ENCODE measurements at places on chromosomes 7 and 10.

- no peak for DNase-seq
Observed at GRCh38 chr7:46145412-46145811, 224.3 kb upstream of the IGFBP3 start.

DNA sequence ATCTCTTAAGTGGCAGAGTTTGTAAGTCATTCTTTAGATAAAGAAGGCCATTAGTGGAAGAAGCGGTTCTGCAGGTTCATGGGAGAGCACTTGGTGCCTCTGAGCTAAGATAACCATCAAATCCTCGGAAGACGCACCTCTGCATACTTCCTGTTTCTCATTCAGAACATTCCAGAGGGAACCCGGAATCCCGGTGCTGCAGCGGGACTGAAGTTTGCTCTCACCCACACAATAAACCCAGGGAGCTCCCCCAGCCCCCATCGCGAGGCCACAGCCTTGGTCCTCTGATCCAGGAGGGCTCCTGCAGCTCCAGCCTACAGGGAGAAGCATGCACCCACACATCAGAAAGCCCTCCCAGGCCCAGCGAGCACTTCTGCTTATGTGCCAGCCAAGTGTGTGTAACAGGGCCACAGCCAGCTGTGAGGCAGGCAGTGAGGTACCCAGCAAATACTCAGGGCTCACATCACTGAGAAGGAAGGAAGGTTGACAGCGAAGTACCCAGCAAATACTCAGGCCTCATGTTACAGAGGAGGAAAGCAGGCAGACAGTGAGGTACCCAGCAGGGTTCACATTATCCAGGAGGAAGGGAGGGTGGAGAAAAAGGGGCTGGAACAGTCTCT is 142.4 kb downstream of the DIP2C start:
- DNase-seq = no peak

GRCh38 chr10:4984223-4984622 is 19.4 kb downstream of the AKR1C2 start:
- peak; percentile 48 for DNase-seq

GRCh38 chr7:136687693-136688322 is 180.6 kb upstream of the CHRM2 start:
- no peak for DNase-seq

GRCh38 chr7:19113855-19114550 is 3.4 kb downstream of the TWIST1 start:
- DNase-seq = no peak

DNA sequence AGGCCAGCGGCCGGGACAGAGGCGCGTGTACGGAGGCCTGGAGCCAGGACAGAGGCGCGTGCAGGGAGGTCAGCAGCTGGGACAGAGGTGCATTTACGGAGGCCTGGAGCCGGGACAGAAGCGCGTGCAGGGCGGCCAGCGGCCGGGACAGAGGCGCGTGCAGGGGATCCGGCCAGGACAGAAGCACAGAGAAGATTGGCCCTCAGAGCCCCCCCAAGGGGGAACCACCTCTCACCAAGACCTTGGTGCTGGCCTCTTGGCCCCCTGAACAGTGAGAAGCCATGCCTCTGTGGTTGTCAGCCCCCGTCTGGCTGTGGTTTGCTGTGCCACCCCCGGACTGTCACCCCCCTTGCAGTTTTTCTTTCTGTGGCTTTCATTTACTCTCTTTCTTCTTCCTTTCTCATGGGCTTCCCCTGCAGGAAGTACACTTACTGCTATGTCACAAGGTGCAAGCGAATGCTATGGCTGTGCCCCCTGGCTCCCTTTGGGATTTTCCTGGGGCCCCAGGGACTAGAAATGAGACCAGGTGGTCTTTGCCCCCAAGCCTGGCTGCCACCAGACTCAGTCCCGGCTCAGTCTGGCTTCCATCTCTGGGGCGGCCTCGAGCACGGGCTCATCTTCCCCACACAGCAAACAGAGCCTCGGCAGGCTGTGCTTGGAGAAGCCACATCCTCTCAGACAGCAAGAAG is 41.1 kb downstream of the INSIG1 start:
- DNase-seq = no peak

GRCh38 chr10:78491812-78492211 is 458.1 kb downstream of the RPS24 start:
- DNase-seq = no peak

- no peak for DNase-seq
Observed at GRCh38 chr10:69242852-69243212, 22.7 kb downstream of the HKDC1 start.

GRCh38 chr10:77197544-77197943 is 440.1 kb downstream of the KCNMA1 start:
- DNase-seq = no peak

DNA sequence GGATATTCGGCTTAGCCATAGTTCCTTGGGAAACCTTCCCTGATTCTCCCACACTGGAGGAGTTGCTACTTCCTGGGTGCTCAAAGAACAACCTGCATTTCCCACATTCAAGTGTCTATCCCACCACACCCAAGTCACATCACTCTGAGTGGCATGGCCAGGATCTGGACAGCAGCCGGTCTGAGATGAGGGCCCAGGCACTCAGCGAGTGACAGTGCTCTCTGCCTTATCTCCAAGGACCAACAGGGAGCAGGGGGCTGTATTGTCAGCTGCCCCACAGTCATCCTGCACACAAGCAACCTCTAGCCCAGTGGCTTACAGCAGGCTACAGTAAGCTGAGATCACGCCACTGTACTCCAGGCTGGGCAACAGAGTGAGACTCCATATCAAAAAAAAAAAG is 16.1 kb upstream of the SLC18A3 start:
- no peak for DNase-seq

DNA sequence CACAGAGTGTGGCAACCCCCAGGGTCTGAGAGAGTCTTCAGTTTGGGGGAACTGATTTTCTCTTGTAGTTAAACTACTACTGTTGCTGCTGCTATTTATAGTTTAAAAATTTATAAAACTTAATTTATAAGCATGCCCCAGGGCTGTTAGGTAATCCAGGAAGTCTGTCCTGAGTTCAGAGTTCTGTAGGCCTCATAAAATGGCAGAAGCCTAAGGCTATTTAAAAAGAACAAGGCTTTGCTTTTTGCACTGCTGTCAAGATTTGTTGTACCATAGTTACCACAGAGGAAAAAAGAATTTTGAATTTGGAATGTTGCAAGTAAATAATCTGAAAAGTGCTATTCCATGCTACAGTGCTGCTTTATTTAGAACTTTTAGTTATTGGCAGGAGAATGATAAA is 66.1 kb downstream of the AGK start:
- no peak for DNase-seq

- DNase-seq = no peak
Observed at GRCh38 chr7:157444011-157444842, 107.4 kb downstream of the DNAJB6 start.

- DNase-seq = no peak
Observed at GRCh38 chr7:104135760-104136558, 71.9 kb downstream of the ORC5 start.

DNA sequence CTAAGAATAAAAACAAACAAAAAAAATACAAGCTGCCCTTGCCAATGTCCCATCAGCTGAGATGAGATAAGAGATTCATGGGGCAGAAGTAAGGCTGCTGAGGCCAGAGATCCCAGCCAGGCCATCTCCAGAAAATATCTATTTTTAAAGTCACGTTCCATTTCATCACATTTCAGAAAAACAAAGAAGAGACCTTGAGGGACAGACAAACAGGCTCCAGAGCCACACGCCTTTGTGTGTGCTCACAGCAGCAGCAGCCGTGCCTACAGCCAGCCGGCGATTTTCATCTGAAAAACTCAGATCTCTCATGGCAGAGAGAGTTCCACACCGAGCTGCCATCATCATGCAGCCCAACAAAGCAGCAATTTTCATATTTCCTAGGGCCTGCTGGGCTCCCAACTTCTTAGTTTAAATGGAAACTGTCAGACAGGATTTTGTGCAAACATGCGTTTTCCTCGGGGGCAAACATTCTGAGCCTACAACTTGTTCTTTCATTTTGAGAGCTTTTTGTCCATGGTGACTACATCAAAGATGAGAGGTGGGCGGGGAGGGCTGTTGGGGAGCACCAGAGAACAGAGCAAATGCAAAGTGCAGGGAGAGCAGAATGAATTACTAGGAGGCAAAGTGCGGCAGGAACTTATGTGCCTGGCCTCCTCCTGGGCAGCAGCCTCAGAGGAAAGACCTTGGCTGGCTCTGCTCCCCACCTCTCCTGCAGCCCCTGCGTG is 38.8 kb downstream of the DLG5 start:
- no peak for DNase-seq

DNA sequence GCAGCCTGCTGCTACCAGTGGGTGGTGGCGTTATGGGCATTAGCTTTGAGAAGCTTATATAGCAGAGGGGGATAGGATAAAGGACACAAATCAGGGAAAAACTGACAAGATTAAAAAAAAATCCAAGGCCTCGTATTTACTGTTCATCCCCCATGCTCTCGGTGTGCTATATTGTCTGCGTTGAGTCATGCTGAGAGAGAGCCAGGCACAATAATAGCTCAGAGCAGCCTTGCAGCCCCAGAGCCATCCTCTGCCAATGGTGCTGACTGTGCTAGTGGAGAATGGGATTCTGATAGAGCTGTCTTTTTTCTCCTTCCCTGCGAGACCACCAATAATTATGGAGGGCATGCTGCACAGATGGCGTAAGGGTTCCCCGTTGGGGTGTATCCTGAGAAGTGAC is 51.7 kb upstream of the FZD1 start:
- DNase-seq = no peak

GRCh38 chr7:37784015-37784414 is 64.4 kb upstream of the NME8 start:
- no peak for DNase-seq

DNA sequence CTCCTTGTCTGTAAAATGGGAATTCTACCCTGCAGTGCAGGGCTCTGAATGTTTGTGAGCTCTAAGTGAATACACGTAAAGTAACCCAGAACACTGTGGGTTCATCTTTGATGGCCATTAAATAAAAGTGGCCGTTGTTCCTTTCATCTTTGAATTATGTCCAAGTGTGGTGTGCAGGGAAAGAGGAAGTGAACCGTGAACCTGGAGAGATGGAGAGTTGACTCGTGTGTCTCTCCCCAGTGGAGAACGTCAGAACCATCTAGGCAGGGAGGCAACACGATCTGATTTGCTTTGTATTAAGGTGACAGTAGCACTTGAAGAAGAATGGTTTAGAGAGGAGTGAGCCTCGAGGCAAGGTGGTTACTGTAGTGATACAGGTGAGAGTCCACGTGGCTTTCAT is 93.5 kb upstream of the GJD4 start:
- DNase-seq = no peak

- DNase-seq = peak; percentile 74
Observed at GRCh38 chr10:114021717-114022680, 21.7 kb upstream of the ADRB1 start.

GRCh38 chr7:6028563-6028962 is 2.6 kb upstream of the ANKRD61 start:
- no peak for DNase-seq

DNA sequence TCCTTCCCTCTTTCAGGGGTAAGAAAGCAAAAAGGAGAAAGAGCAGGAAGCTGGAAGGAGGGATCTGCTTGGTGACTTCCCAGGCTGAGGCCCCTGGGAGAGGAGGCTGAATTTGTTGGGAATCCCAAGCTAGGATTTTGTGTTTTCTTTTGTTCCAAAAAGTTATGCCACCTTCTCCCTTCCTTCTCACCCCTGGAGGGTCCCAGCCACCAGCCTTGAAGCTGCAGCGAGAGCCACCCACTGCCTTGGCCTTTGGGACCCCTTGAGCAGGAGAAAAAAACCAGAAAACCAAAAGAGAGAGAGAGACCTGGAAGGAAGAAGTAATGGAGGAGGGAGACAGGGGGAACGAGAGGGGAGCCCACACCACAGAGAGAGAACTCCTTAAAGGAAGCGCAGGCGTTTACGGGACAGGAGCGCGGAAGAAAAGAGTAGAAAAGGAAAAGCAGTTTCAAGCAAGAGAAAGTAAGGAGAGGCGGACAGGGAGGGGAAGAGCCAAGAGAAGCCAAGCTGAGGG is 7.2 kb downstream of the VAX1 start:
- no peak for DNase-seq

GRCh38 chr10:132064771-132065437 is 842 bp upstream of the JAKMIP3 start:
- no peak for DNase-seq

DNA sequence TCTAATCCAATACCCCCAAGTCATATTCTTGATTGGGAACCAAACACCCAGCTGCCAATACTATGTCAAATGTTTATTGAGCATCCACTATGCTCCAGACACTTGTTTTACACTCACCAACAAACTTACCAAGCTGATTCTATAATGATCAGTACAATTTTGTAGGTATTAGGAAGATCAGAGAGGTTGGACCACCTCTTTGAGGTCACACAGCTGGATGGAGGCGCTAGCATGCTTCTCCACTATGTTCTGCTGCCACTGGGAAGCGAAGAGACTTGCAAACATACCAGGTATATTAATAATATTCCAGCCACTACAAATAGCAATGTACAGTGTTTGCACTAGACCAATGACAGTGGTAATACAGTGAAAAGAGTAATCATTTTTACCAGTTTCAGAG is 25.6 kb upstream of the SEPHS1 start:
- DNase-seq = no peak

GRCh38 chr7:129169171-129169671 is 19.2 kb upstream of the SMO start:
- DNase-seq = peak; percentile 88

DNA sequence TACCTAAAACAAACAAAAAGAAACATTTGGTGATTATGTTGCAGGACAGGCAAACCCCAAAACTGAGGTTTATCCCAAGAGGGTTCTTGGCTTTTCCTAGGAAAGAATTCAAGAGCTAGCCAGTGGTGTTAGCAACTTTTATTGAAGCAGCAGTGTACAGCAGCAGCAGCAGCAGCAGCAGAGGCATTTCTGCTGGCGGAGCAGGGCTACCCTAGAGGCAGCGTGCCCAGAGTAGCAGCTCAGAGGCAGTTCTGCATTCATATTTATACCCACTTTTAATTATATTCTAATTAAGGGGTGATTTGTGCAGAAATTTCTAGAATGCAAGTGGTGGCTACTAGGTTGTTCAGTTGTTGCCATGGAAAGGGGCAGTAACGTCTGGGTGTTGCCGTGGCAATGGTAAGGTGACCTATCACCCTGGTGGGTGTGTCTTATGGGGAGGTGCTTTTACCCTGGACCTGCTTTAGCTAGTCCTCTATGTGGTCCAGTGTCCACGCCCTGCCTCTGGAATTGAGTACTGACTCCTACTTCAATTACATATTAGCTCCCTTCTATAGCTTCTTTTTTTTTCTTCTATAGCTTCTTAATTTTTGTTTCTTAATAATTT is 53.9 kb downstream of the VCL start:
- no peak for DNase-seq

DNA sequence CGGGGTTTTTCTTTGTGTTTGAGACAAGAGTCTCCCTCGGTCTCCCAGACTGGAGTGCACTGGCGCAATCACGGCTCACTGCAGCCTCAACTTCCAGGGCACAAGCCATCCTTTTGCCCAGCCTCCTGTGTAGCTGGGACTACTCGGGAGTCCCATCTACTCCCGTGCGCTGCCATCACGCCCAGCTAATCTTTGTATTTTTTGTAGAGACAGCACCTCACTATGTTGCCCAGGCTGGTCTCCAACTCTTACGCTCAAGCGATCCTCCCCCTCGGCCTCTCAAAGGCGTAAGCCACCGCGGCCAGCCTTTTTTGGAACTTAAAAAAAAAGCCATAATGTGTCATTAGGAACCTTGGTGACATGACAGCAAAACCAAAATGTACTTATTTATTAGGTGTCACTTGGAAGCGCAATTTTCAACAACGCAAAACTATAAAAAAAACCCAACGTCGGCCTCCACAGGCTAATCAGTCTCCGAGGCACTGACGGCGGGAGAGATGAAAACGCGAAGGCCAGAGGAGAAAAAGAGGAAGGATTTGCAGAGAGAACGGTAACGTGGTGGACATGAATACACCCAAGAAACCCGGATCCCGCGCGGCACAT is 911 bp upstream of the HNRNPH3 start:
- DNase-seq = peak; percentile 76

- no peak for DNase-seq
Observed at GRCh38 chr7:130988443-130988842, 254.4 kb upstream of the KLF14 start.

All from right cardiac atrium (tissue), 5 donors.